ENCODE measurements at places on chromosomes 3 and 15.

DNA sequence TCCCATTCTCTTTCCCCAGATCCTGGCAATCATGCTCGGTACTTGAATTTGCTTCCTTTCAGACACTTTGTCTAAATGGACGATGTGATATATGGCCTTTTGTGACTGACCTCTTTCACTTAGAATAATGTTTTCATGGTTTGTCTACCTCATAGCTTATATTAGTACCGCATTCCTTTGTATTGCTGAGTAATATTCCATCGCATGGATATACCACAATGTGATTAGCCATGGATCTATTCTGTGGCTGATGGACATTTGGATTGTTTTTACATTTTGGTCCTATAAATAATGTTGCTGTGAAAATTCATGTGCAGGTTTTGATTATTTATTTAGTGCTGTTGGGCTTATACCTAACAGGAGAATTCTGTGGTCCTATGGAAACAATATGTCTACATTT, 458.6 kb downstream of the GABRG3 start:
- no peak for DNase-seq

DNA sequence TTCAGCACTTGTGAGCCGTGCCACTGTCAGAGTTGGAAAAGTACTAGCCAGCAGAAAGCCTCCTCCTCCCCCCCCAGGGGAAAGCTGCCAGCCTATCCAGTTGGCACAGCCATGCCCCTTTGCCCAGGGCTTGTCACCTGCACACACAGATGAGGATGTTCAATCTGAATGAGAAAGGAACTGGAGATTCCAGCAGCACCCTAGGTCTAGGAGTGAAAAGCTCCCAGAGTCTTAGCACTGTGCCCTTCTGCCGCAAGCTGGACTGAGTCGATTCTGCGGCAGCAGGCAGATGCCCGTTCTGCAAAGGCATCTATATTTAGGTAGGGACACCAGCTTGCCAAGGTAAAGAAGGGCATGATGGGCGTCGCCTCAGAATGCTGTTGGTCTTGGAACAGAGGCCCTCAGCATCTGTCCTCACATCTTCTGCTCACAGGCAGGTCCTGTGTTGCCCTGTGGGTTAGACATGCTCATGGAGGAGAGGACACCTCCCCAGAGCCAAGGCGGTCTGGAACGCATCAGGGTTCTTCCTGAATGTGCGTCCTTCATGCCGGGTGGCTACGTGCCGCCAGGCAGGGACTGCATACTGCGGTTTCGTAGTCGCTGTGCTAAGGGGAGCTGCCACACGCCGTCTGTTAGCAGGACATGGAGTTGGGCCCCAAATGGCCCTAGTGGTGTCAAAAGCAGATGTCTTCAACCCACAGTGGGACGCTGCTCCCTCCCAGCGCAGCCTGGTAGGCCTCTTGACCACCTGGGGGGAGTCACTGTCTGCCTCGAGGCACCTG, 109.5 kb downstream of the VGLL4 start:
- no peak for DNase-seq

- no peak for DNase-seq
These were observed 39.7 kb downstream of the MNS1 start for GRCh38 chr15:56425276-56425675.

DNA sequence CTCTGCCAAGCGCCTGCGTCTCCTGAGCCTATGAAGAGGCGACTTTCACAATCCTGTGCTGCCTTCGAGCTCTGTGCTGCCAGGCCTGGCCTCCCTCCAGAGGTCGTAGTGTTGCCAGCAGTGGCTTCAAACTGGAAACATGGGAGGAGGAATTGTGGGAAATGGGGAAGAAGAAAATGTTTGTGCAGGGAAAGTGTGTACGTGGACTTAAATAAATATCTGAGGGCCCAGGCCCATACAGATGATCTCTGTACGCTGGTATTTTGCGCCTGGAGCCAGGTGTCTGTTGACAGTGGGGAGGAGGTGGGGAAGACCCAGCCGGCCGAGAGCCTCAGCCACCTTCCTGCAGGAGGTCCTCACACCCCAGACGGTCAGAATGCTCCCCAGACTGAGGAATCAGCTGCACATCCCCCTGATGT, 44.6 kb downstream of the ZBTB38 start:
- DNase-seq: no peak

- DNase-seq: no peak
These were observed 398.1 kb upstream of the ARPP21 start for GRCh38 chr3:35241236-35241635.

GRCh38 chr15:90387534-90388461, at the start of gene IQGAP1:
IQGAP1 (plus strand) TSS chr15:90388242; CDS start chr15:90388342, 100 bp downstream.
- peak; percentile 99 for DNase-seq

DNA sequence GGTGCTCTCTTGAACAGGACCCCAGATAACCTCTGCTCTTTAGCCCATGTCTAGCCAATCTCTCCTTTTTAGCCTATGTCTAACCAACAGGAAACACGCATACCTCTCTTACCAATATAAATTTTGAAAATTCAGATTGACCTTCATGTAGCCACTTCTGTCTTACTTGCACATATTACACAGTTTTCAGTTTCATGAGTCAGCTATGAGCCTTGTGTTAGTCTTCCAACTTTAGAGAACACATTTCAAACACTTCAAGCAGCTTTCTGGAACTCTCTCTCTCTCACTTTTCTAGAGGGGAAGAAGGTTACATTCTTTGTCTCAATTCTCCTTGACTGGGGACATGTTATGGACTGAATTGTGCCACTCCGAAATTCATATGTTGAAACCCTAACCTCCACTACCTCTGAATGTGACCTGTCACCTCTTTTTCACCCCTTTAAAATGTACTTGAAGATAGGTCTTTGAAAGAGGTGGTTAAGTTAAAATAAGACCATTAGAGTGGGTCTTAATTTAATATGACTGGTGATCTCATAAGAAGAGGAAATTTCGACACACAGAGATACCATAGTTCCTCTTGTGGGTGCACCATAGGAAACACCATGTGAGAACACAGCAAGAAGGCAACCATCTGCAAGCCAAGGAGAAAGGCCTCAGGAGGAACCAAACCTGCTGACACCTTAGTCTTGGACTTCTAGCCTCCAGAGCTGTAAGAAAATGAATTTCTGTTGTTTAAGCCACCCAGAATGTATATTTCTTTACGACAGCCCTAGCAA, 480.3 kb upstream of the ALCAM start:
- DNase-seq: no peak

GRCh38 chr3:186097317-186097662, 11.6 kb downstream of the ETV5 start:
- DNase-seq: no peak

DNA sequence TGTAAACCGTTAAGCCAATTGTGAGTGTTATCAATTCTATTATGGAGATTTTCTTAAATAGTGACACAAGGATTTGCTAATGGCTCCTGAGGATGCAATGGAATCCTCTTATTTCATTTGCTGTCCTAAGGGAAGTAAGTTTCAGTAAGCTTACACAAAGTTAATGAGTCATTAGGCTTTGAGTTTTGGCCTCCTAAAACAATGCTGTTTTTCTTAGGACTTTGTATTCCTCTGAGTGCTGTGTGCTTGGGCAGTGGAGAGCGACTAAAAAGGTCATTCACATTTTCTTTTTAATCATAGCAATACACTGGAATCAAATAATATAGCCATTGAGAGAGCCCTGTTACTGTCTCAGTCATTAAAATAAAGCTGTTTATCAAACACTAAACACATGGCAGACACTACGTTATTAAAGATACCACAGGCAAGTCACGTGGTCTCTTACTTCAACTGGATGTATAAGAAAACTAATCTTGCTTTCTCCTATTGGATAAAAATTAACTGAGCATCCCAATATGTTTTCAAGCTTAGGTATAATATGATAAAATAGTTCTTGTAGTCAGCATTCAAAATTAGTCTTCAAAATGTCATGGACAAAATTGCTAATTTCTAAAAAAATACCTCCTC, 290.8 kb downstream of the NLGN1 start:
- no peak for DNase-seq

DNA sequence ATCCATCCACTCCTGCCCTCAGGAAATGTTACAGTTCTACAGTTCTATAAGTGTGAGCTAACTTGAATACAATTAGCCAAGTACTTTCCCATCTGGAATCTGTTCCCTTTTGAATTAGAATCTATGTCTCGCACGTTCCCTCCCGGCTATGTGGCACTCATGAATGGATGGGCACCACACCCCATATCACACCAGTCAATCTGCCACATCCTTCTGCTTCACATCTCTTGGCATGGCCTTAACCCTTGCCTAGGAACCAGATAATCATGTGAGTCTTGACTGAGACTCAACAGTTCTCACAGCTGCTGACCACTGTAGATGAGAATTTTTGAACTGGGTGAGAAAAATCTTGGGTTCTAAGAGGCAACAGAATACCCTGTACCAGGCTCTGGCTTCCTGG, 180.2 kb downstream of the TNIK start:
- no peak for DNase-seq

GRCh38 chr3:136645915-136646314, 106.3 kb downstream of the STAG1 start:
- no peak for DNase-seq

GRCh38 chr3:181103605-181104004, 114.1 kb upstream of the DNAJC19 start:
- peak; percentile 21 for DNase-seq

All from activated CD4-positive, alpha-beta T cell treated with anti-CD3 and anti-CD28 coated beads for 48 hours (primary cell).